ENCODE measurements at places on chromosomes 6 and 20.

GRCh38 chr6:148776321-148777308 is 29.8 kb downstream of the UST start:
- no peak for DNase-seq

- no peak for DNase-seq
Measured at GRCh38 chr20:47557218-47557617, 55.5 kb downstream of the NCOA3 start.

DNA sequence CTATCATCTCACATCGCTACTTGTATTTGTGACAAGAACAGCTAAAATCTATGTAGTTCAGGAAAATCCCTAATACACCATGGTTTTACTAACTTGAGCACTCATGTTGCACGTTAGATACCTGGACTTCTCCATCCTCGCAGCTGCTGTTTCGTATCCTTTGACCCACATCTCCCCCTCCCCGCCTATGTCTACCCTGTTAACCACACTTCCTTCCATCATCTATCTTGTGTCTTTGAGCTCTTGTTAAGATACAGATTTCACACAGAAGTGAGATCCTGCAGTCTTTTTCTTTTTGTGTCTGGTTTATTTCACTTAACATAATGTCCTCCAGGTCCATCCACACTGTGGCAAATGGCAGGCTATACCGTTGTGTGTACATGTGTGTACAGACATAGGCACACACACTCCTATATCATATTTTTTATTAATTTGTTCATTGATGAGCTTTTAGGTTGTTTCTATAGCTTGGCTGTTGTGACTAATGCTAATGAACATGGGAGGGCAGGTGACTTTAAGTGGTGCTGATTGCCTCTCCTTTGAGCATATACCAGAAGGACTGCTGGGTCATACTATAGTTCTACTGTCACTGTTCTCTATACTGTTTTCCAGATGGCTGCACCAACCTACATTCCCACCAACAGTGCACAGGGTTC is 117.8 kb downstream of the WDR27 start:
- no peak for DNase-seq

GRCh38 chr20:44959638-44960102 is 527 bp downstream of the TOMM34 start:
- DNase-seq: no peak

DNA sequence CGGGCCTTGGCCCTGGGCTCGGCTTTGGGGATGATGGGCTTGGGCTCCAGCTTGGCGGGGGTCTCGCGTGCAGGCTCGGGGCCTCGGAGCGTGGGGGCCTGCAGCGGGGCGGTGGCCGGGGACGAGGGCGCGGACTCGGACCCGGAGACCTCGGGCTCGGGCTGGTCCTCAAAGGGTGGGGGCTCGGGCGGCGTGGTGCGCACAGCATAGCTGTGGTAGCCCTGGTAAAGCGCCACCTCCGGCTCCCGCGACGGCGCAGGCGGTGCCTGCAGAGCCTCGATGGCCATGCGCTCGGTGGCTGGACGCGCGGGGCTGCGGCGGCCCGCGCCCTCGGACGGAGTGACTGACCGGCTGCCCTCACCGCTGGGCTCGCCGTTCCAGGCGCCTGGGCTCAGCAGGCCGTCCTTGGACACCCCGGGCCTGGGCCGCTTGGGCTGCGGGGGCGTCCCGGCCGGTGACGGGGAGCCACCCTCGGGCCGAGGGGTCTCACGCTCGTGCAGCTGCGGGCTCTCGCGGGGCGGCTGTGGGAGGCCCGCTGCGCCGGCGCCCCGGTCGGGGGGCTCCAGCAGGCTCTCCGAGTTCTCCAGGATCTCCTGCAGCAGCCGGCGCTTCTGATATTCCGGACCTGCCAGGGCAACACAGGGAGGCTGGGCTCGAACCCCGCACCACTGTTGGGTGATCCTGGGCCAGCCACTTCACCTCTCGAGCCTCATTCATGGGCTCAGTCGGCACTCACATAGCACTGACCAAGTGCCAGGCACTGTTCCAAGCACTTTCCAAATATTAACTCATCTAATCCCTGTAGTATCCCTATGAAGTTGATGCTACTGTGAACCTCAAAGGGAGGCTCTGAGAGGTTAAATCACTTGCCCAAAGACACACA is 71.0 kb downstream of the JPH2 start:
- no peak for DNase-seq

- DNase-seq: no peak
Measured at GRCh38 chr6:35318196-35319171, 20.9 kb downstream of the DEF6 start.

DNA sequence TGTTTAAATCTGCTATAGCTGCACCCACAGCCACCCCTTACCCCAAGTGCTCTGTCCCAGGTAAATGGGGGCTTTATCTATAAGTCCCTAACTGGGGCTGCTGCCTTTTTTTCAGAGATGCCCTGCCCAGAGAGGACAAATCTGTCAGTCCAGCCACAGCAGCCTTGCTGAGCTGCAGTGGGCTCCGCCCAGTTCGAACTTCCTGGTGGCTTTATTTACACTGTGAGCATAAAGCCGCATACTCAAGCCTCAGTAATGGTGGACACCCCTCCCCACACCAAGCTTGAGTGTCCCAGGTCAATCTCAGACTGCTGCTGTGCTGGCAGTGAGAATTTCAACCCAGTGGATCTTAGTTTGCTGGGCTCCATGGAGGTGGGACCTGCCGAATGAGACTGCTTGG is 505.2 kb downstream of the CBLN4 start:
- DNase-seq: no peak

DNA sequence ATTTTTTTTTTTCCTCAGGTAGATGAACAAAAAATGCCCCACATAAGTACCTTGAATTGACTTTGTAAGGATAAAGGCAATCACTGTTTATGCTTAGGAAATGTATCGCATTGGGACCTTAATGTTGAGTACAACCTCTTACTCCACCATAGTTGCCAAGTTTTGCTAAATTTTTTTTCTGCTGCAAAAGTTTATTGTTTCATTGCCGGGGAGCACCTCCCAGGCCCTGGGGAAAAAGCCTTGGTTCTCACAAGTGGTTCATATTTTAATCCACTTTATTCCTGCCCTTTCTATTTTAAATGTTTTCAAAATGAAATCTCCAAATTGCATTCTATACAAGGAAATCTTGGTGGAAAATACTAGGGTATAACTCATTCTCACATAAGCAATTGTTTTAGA is 52.3 kb upstream of the UTRN start:
- DNase-seq: no peak

DNA sequence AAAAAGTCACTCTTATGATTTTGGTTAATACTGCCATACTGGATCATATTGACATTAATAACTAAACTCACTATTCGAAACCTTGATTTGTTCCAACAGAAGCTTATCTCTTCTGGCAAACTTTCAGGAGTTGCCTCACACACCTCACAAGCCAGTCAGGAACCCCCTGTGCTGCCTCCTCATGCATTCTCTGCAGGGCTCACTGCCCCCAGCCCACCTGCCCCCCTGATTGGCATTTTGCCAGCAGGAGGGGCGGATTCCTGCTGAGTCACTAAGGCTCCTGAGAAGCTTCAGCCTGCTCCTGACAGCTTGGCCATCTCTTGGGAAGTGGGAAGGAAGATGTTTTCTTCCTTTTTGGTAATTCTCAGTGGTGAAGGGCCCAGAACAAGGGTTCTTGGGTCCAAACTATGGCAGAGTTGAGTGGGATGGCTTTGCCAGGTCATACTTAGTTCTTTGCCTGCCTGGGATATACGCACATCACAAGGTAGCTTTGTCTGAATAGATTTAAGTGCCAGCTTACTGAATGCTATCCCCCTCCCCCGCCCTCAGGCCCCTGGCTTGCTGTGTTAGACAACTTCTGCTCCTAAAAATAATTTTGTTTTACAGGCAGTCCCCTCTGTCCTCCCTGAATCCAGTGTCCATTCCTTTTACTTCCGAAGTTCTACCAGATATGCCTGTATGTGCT is 31.4 kb downstream of the SLC35F1 start:
- DNase-seq: no peak

DNA sequence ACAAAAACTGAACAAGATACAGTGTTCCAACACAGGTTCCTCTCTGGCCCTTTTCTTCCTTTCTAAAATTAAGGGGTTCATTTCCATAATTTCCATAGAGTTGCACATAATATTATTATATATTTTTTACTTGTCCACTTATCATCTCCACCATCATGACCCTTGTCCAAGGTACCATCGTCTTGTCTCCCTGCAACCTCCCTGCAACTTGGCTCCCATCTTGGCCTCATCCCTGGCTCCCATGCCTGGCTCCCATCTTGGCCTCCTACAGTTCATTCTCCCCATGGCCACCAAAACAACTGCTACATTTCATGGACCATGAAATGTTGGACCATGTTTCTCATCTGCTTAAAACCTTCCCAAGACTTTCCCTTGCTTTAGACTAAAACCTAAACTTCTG is 3.1 kb upstream of the KCNB1 start:
- DNase-seq: no peak

DNA sequence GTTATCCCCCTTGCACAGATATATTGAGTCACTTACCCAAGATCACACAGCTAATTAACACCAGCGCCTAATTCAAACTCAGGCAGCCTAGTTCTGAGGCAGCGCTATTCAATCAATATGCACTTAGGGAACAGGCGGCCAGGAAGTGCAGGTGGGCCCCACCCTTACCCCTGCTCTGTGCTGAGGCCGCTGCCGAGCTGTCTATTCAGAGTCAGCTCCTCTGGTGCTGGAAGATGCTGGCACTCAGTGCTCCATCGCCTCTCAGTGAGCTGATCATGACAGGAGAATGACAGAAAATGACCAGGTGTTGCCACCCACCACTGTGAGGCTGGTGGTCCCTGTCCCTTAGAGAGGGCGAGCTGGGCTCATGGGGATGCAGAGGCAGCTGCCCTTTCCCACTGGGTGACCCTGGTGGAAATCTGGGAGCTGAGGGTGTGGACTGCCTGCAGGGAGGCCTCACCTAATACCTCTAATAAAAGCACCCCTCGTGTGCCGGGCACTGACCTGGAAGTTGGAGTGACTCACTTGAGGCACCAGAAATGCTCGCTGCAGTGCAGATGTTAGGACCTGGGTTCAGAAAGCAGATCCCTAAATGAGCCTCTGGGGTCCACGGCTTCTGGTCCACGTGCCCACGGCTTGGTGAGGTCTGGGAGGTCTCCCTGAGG is 42.5 kb upstream of the CD93 start:
- DNase-seq: no peak

GRCh38 chr6:140821196-140821595 is 1311.5 kb upstream of the GJE1 start:
- DNase-seq: no peak

DNA sequence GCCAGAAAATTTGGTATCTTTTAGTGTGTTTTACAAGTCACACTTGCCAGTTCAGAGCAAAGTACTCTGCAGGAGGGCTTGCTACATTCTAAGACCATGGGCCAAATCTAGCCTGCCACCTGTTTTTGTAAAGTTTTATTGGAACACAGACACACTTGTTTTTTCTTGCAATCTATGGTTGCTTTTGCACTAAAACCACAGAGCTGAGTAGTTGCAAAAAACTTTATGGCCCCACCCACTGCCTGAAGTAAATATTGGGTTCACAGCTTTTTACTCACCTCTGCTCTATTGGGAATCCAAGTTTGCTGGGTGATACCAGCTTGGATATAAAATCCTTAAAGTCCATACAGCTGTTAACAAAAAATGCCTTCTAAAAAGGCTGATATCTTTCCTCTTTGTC is 109.0 kb downstream of the ZFP64 start:
- no peak for DNase-seq

- no peak for DNase-seq
Measured at GRCh38 chr6:135939208-135939591, 87.7 kb downstream of the PDE7B start.

DNA sequence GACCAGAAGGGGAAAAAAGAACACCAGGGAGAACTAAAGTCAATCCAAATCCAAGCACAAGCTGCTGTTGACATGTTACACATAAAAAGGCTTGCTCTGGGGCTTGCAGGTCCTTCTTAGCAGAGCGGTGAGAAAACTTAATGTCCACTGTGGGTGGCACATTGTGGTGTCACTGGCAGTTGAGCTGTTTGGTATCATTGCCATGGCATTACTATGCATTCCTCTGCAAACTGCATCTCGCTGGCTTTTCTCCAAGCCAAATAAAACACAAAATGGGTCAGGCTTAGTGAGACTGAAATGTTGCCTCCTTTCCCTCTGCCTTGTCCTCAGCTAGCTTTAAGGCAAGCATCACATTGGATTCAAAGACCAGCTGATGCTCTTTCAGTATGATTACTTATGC is 40.9 kb downstream of the LY86 start:
- DNase-seq: no peak

- DNase-seq: no peak
Measured at GRCh38 chr6:26389349-26389894, 6.5 kb downstream of the BTN2A2 start.

DNA sequence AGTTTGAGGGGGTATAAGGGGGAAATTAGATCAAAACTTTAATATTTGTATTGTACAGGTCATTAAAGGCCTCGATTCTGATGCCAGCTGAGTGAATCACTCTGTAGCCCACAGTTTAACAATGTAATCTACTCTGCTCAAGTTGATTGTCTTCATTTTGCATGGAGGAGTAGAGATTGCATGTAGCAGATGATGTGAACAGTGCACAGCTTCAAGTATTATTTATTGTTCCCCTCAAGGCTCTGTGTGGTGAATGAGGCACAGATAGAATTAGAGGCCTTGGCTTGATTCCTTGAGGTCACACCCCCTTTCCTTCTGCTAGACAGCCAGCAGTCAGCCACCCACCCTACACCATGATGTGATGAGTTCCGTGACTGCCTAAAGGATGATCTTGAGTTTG is 38.1 kb downstream of the TXLNB start:
- DNase-seq: no peak

GRCh38 chr6:84052204-84052882 is 18.8 kb downstream of the MRAP2 start:
- peak; percentile 82 for DNase-seq

DNA sequence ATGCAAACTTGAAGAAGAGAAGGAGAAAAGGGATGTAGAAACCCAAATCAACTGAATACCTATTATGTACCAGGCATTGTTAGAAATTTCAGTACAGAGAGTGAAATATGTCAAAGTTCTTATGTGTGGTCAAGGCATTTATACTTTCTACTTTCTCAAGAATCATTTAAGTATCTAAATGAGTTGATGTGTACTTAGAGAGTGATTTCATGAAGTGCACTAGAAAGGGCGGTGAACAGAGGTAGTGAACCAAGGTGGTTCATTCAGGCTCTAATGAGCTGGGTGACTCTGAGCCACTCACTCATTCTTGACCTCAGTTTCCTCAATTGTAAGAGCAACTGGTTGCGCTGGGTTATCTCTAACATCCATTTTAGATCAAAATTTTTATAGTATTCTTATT is 3.3 kb downstream of the PDE7B start:
- DNase-seq: no peak

DNA sequence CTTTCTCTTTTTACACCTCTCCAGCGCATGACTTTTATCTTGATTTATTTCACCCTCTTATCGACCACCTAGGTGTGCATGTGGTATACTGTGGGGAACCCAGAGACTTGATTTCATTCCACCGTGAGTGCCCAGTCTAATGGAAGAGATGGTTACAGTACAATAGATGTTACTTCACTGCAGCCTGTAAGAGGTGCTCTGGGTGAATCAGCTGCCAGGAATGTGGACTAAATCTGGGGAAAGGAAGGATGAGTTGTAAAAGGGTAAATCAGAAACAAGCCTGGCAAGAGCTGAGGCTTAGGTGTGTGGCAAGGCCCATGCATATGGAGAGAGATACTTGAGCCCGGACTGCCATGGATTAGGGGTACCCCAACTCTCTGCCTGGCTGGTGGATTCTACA is 7.4 kb downstream of the STK35 start:
- no peak for DNase-seq

Data from NCI-H1436 treated with DMSO at 0.1 percent for 48 hours (cell line).